Foreskin keratinocyte (primary cell): ENCODE measurements at places on chromosomes 16 and 17.

DNA sequence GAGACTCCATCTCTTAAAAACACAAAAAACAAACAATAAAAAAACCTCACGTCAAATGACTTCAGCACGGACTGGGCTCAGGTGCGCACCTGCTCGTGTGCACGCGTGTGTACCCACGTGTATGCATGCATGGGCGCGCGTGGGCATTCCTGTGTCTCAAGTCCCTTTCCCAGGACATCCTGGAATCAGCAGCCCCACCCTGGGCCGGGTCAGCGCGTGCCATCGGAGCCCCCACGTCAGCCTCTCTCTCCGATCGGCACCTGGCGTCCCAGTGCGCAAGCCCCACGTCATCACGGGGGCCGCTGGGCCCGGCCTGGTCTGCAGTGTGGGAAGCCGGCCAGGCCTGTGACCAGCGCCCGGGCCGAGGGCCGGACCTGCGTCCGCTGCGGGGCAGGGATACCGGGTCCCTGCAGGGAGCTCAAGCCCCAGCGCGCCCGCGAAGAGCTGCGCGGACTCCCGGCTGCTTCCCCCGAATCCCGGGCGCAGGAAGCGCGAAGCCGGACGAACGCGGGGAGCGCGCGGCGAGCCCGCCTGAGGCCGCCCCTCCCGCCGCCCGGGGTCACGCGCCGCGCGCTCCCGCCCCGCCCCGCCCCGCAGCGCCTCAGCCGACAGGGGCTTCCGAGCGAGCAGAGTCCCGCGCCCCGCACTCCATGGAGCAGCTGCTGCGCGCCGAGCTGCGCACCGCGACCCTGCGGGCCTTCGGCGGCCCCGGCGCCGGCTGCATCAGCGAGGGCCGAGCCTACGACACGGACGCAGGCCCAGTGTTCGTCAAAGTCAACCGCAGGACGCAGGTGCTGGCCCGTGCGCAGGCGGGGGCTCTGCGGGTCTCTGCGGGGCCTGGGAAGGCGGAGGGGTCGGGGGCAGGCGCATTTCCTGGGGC, at the start of gene FN3K:
Gene FN3K (plus strand): TSS at position 629 of the 880 bp plus-strand sequence. CDS start 22 bp downstream, at position 651.
- no peak for DNase-seq

DNA sequence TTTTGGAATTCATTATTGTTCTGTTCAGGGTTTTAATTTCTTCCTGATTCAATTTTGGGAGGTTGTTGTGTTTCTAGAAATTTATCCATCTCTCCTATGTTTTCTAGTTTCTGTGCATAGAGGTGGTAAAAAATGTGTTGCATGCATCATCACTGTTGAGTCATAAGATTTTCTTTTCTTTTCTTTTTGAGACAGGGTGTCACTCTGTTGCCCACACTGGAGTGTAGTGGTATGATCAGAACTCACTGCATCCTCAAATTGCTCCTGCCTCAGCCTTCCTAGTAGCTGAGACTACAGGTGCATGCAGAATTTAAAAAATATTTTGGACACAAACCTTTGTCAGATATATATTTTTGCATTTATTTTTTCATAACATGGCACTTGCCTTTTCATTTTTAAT, 184.8 kb downstream of the BCAS3 start:
- DNase-seq: no peak

- DNase-seq: no peak
These were observed 29.6 kb upstream of the MMD start for GRCh38 chr17:55451203-55451641.

GRCh38 chr16:1367486-1368174, 15.9 kb downstream of the GNPTG start:
- no peak for DNase-seq

- DNase-seq: no peak
These were observed 14.1 kb downstream of the BAHCC1 start for GRCh38 chr17:81409190-81409935.

GRCh38 chr16:26909623-26910022, 157.1 kb upstream of the C16orf82 start:
- no peak for DNase-seq

GRCh38 chr17:17738901-17739300, 57.6 kb downstream of the RAI1 start:
- no peak for DNase-seq

DNA sequence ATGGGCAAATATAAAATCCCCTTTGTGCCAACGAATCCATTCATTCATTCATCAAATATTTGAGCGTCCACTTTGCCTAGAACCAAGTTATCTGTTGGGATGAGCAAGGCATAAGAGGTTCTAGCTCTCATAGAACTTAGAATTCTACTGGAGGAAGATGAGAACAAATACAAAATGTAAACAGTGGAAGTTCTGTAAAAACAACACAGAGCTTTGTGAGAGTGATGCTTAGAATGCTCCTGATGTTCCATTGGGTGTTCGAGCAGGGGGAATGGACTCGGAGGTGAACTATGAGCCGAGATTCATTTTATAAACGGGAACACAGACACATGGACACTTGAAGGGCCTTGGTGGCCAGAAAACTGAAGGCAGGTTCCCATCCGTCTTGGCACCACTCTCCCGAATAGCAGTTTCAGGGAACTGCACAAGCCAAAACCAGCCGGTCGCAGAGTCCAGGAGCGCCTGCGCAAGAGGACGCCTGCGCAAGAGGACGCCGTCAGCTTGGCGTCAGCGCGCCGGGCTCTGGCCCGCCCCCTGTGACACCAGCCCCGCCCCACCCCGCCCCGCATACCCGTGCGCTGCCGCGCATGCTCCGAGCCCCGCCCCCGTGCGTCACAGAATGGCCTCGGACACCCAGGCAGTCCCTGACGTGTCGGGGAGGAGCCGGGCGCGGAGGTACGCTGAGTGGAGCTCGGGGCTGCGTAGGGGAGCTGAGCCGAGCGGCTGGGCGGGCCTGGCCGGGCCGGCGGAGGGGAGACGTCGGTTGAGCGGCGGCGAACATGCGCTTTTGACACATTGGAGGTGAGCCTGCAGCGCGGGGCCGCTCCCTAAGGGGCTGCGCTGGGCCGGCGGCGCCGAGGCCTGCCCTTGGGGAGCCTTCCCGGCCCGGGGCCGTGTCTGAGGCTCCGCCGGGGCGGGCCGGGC, at the start of gene NDEL1:
Gene NDEL1 (plus strand): TSS at position 640 of the 924 bp plus-strand sequence. CDS start 8,388 bp downstream, outside the sequence.
- peak; percentile 90 for DNase-seq

DNA sequence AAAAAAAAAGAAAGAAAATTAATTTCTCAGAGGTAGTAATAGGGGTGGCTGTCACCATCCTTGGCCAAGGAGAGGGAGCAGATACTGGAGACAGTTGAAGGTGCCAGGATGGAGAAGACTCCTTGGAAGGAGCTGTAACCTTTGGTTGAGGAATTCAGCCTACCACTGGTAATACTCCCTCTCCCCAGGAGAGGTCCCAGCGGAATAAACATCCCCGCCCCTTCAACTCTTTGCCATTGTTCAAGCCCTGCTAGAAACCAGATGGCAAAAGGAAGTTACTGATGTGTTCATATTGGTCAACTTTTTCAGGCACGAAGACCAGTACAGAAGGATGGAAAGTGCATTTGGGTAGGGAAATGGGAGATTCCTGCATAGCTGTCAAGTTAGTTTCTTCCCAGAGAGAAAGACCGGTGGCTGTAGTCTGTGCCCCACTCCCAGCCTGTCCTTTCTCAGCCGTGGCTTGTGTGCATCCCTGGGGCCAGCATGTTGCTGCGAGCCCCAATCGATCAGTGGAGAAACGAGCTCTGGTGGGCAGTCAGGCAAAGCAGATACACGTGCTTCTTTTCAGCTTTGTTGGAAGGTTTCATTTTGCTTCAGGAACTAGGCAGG, 612.1 kb downstream of the MAF start:
- DNase-seq: no peak

GRCh38 chr17:80119839-80120238, 18.5 kb downstream of the GAA start:
- DNase-seq: no peak

- DNase-seq: no peak
These were observed 48.0 kb upstream of the ZFHX3 start for GRCh38 chr16:73095885-73096421.
